ENCODE measurements at places on chromosomes 6 and 20.
A peak's percentile ranks its signal among the peaks of the same experiment; 100 is the strongest.

DNA sequence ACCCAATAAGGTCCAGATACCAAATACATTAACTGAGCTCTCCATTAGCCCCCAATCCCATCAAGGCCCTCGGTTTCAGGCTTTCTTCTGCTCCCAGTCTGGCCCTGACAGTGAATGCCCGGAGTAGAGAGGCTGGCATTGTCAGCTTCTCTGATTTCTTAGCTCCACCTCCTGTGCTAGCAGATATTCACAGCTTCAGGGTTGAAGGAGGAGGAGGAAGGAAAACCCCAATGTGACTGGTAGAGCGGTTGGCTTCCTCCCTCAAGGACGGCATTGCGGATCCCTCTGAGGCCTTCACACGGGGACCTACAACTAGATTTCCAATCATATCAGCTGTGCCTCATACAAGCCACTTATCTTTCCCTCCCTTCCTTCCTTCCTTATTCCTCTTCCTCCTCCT is 164.1 kb upstream of the SYNDIG1 start:
- DNase-seq = no peak

- no peak for DNase-seq
These were observed 136.1 kb upstream of the FAM83B start for GRCh38 chr6:54710456-54710855.

DNA sequence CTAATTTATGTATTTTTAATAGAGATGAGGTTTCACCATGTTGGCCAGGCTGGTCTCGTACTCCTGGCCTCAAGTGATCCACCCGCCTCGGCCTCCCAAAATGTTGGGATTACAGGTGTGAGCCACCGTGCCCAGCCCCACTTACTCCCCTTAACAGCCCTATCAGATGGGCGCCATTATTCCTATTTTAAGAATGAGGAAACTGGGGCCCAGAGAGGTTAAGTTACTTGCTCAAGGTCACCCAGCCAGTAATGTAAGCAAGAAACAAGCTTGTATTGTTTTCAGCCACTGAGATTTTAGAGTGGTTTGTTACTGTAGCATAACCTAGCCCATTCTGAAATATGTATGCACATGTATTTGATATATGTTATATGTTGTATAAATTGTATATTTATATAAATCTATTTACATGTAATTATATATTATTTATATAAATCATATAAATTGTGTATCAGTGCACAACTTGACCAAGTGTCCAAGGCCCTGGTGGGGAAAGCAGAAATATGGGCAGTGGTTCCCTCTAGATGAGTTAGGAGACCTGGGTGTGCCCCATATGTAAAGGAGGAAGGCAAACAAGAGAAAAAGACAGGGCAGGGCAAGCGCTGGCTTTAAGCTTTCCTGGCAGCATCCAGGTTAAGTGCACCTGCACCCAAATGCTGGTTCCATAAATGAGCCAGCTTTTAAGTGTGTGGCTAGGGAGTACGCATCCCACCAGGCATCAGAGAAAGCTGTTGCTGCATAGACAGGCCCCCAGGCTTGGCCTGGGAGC is 1.2 kb upstream of the GUCA1A start:
- DNase-seq = no peak

DNA sequence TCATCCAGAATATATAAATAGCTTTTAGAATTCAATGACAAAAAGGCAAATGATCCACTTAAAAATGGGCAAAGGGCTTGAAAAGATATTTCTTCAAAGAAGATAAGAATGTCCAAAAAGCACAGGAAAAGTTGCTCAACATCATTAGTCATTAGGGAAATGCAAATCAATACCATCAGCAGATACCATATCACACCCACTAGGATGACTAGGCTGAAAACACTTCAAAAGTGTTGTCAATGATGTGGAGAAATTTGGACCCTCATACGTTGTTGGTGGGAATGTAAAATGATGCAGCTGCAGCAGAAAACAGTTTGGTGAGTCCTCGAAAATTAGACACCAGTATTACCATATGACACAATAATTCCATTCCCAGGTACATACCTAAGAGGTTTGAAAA is 303.6 kb upstream of the SLC35B3 start:
- no peak for DNase-seq

DNA sequence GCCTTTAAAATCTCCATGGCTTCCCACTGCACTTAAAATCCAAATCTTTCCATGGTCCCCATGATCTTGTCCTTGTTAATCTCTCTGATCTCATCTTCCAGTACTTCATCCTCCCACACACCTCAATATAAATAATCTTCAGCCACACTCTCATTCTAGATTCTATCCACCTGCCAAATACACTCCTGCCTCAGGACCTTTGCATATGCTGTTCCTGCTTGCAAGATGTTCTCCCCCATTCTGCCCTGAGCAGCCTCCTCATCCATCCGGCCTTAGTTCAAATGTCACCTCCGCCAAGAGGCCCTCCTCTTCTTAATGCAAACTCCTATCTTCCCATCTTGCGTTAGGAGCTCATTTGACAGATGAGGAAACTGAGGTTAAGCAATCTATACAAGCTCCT is 77.4 kb downstream of the PREX1 start:
- DNase-seq = no peak

GRCh38 chr6:103122766-103123601 is 1729.5 kb downstream of the GRIK2 start:
- DNase-seq = no peak

- no peak for DNase-seq
These were observed 8.2 kb upstream of the STMND1 start for GRCh38 chr6:17093686-17094085.

GRCh38 chr20:31581391-31581790 is 23.7 kb upstream of the ID1 start:
- DNase-seq = no peak

- no peak for DNase-seq
These were observed 20.6 kb downstream of the SLC2A12 start for GRCh38 chr6:134031696-134032255.

DNA sequence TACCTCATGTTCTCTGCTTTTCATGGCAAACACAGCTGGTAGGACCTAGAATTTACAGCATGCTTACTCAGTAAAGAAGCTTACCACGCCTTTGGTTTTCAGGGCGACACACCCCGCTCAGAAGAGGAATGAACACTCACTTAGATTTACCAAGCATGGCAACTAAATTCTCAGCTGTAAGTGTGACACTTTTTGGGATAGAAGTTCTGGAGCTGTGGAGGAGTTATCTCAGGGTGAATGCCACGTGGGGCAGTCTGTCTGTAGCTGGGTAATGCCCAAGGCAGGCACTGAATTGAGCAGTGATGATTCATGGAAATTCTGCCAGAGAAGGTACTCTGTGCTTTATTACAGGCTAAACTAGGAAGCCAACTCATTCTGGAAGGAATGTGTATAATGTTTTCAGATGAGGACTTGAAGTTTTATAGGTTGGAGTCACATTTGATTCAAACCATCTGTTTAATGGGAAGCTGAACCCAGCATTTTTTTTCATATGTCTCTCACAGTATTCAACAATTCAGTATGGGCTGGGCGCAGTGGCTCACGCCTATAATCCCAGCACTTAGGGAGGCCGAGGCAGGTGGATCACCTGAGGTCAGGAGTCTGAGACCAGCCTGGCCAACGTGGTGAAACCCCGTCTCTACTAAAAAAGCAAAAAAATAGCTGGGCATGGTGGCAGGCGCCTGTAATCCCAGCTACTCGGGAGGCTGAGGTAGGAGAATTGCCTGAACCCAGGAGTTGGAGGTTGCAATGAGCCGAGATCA is 3.5 kb upstream of the PRIM2 start:
- DNase-seq = no peak

DNA sequence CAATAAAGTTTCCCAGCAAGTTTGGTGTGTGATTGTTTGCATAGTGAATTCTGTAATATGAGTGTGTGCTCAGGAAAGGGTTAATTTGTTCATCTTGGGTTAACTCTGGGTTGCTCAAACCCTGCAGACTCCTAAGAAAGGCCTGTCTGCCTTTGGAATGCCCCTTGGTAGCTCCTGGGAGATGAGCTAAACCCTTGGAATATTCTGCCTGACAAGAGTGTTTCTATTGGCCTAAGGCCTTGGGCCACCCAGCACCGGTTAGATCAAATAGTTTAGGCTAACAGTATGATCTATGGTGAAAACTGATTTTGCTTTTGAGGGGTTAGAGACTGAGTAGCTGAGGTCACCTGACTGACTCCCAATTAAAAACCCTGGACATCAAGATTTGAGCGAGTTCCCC is 248.3 kb downstream of the GRM1 start:
- DNase-seq = no peak

GRCh38 chr6:169654598-169655391 is 47.0 kb downstream of the WDR27 start:
- DNase-seq = peak; percentile 36

GRCh38 chr6:121940728-121941127 is 458.7 kb upstream of the HSF2 start:
- no peak for DNase-seq

DNA sequence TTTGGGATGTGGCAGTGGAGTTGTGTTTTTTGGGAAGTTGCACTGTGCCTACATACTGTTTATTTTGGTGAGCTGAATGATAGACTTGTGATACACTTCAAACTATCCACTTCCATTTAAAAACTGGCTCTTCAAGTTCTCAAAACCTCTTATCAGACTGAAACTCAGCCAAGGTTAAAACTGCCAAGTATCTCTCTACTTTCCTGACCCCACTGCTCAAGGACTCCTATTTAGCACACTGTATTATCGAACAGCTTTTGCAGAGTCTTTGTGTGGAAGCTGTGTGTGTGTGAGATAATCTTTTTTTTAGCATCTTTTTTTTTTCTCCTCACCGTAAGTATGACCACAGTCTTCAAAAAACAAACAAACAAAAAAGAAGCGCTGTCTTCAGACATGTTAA is 21.1 kb downstream of the STX11 start:
- DNase-seq = no peak

DNA sequence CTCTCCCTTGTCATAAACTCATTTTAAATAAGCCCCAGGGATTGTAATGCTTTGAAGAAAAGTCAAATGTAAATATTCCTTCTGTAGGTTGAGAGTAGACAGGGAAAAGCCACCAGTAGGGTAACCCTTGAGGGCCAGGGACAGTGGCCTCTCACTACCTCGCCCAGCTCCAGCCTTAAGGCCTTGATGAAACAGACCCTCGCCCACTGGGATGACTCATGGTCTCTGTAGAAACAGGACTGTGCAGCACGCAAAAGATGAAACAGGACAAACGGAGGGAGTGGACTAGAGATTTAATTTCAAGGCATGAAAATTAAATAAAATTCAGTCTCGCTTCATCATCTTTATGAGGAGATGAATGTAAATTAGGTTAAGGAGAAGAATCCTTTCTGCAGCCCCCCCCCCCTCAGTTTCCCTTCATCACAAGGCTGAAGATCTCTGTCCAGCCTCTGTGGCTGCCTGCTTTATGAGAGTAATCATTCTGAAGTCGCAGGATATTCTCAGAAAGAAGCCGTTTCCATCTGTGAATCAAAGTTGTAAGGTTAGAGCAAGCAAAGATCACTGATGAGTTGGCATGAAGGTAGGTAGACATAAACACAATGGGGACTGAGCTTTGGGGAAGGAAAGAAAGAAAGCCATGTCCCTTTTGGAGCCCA is 60.4 kb downstream of the TMEM200A start:
- DNase-seq = no peak

DNA sequence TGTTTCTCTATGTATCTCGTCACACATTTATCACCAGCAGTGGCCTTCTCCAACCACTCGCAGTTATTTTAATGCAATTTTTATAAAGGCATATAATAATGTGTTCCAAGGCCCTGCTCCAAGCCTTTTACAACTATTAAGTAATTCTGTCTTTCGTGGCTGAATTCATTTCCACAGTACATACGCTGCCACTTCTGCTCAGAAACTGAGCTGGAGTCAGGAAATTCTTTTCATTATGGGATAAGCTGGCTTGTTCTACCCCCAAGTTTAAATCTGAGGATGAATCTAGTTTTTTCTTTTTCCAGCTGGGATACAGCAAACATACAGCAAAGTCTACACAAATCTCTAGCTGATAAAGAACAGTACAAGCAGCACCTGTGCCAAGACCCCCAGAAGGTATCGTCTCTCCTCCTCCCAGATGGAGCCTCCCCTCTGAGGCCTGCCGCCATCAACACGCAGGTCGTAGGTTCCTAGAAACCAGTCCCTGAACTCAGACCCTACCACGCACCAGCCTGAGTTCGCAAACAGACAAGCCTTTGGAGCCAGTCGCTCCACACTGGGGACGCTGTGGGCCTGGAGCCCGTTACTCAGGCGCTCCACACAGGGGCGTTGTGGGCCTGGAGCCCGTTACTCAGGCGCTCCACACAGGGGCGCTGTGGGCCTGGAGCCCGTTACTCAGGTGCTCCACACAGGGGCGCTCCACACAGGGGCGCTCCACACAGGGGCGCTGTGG is 263.5 kb downstream of the THBS2 start:
- no peak for DNase-seq

DNA sequence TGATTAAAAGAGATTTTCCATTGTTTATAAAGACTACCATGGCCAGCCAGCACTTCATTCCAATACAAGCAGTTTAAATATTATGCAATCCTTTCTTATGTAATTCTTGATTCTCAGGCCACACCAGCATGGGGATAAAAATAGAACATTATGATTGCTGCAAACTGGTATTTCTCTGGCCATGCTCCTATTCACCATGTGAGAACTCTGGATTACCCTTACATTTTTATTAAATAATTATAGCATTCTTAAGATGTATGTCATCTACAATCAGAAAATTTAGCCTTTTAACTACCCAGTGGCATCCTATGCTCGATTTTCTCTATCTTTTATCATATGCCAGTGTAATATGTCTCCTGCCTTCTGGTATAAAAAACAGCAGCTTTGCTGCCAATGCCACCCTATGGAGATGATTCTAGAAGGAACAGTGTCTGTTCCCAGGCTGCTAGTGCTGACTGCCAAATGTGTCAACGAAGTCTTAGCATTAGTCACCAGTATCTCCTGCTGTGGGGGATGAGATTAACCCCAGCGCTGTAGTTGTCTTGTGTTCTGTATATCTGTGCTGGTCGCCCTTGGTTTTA is 501.4 kb downstream of the BCKDHB start:
- no peak for DNase-seq

DNA sequence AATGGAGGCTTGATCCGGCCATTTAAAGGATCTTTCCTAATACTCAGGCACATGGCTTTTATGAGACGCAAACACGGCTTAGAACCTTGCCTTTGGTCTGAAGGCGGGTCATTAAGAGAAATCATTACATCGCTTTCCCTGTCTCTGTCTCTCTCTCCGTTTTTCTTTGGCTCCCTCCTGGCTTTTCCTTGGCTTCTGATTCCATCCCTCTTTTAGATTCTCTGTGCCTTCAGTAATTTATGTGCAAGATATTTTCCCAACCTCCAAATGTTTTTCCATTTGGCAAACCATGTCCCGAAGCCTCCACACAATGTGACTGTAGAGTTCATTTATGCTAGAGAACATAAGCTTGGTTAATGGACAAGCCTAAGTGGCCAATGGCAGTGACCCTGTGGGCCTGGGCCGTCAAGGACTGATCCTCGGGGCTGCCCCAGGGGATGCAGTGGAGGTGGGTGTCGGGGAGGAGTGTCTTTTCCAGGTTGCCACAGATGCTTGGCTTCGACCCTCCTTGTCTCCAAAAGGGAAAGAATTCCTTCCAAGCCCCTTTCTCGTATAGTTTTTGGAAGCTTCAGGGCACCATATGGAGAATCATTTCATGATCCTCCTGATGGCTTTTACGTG is 157.0 kb downstream of the SCML4 start:
- no peak for DNase-seq
